ENCODE measurements at places on chromosomes 7 and 10.

GRCh38 chr10:131448883-131449282 lies 137.4 kb upstream of the TCERG1L start:
- no peak for DNase-seq

- no peak for DNase-seq
Measured at GRCh38 chr10:110241407-110241806, 34.0 kb downstream of the MXI1 start.

DNA sequence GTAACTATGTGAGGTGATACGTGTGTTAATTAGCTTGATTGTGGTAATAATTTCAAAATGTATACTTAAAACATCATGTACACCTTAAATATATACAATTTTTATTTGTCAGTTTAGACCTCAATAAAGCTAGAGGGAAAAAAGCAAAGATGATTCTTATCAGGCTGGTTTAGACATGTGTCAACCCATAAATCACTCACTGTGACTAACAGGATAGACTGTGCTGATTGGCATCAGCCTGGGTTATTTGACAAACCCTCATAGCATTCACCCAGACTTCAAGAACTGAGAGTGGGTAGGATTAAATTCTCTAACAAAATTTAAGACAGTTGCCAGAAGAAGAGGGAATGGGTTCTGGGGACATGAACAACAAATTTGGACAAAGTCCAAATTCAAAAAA lies 73.8 kb upstream of the TMEM140 start:
- DNase-seq = no peak

- DNase-seq = no peak
Measured at GRCh38 chr10:104035194-104036068, 50.2 kb downstream of the COL17A1 start.

- DNase-seq = peak; percentile 61
Measured at GRCh38 chr10:69237528-69238159, 17.5 kb downstream of the HKDC1 start.

DNA sequence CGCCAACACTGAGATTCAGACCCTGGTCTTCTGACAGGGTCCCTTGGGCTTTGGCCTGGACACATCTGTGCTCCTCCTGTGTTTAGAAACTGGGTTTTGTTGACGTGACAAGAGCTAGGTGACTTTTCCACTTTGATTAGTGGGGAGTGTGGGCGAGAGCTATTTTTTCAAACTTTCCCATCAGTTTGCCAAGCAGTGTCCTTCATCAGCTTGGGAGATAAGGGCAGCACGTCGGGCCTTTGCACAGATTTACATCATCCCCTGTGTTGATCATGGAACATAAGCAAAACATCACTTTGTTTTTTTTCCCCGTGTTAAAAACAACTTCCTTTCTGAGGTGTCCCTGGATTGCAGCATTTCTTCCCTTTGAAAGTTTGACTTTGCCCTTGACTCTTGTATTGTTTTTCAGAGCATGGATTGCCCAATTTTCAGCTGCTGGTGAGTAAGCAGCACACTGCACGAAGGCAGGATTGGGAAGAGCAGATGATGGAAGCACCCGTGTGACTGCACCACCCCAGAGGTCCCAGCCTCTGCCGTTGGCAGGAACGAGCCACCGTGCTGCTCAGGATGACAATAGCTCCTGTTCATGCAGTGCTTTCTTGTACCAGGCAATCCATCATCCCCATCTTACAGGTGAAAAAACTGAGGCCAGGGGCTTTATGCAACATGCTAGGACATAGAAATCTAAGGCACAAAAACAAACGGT lies 6.4 kb upstream of the IGFBP1 start:
- DNase-seq = peak; percentile 43

DNA sequence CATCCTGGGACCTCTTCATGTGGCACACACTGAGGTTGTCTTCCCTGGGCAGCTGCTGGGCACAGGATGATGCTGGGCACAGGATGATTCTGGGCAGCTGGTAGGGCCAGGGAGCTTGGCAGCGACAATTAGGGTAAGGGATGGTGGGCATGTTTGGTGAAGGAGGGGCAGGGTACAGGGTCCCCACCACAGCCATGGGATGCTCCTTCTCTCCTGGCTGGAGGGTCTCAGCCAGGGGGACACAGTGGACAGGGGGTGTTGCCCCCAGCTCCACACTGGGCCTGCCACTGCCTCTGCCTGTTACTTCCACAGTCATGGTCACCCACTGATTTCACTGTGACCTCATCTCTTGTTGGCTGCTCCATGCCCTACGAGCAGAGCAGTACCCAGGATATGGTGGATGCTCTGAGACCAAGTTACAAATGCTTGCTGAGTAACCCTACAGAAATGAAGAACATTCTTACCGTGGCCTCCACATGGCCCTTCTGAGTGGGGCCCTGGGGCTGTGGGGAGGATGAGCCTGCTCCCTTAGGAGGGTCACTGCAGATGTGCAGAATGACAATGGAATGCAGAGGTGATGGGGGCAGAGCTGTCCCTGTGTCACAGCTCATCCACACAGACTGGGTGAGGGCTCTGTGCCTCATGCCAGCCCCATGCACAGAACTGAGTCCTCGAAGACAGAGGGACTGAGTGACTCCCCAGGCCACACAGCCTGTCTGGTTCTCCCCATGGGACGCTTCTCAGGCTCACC lies 28.4 kb upstream of the RET start:
- DNase-seq = no peak

DNA sequence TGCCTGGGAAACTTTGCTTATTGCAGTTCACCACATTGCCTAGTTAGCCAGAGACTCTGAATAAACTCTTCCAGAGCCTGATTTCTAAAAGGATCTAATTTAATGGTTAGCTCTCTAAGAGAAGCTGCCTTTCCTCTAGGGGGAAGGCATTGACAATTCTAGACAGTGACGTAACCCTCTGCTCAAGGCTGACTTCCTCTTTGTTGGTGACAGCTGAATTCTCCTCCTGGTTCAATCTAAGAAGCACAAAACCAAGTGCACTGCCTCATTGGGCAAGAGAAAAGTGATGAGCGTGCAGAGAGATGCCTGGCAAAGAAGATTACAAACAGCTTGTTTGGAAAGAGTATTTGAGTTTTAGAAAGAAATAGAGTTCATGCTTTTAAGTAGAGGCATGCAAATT lies 102.7 kb downstream of the MACC1 start:
- DNase-seq = no peak

DNA sequence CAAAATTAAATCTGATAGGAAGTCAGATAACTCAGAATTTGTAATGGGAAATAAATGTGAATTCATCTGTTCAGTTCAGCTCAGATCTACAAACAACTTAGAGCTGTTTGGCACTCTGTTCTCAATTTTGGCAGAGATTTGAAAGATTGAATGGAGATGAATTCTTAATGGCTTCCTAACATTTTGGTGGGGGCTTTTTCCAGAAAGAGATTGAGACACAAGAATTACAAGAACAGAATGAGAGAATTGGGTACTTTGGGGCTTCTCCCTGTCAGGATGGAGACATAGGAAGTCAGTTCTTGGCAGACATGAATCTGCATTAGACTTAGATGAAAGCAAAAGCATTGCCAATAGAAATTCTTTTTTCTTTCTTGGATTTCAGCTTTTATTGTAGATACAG lies 39.0 kb upstream of the PTPRZ1 start:
- no peak for DNase-seq

Data from mammary epithelial cell (primary cell).